ENCODE measurements at places on chromosomes 16 and 17.

DNA sequence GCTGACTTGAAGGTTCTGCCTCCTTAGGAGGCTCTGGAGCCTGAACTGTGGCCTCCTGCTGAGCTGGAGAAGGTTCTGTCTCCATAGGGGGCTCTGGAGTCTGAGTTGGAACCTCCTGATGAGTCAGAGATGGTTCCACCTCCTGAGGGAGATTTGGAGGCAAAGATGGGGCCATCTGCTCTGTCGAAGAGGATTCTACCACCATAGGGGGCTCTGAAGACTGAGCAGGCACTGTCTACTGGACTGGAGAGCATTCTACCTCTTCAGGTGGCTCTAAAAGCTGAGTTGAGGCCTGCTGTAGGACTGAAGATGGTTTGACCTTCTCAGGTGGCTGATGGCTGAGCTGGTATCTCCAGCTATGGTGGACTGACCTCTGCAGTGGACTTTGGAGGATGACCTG lies 16.2 kb downstream of the RDM1 start:
- DNase-seq, result no peak

GRCh38 chr17:10034719-10035475 lies 129.8 kb upstream of the RCVRN start:
- DNase-seq, result peak; percentile 37

GRCh38 chr16:23148513-23149266 lies 562 bp downstream of the USP31 start:
- DNase-seq, result peak; percentile 40

DNA sequence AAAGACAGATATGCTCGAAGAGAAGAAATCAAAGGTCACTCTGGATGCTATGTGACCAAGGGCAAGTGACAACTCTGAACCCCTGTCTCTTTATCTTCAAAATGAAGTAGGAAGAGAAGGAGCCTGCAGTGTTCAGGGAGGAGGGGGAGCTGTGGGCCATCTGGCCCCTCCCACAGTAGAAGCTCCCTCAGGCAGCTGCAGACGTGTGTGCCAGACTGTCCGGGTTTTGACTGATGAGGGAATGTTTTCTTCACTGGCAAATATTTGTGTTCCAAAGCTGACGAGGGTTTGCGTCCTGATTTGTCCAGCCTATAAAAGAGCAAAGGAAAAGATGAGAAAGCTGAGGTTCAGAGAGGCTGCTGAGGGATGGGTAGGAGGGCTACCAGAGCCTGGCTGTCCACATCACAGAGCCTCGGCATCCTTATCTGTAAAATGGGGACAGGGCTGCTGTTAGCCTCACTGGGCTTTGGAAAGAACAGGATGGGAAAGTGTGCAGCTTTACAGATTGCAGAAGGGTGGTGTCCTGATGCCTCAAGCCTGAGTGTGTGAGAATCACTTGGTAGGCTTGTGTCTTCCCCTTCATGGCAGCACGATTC lies 1.8 kb upstream of the GINS2 start:
- no peak for DNase-seq

DNA sequence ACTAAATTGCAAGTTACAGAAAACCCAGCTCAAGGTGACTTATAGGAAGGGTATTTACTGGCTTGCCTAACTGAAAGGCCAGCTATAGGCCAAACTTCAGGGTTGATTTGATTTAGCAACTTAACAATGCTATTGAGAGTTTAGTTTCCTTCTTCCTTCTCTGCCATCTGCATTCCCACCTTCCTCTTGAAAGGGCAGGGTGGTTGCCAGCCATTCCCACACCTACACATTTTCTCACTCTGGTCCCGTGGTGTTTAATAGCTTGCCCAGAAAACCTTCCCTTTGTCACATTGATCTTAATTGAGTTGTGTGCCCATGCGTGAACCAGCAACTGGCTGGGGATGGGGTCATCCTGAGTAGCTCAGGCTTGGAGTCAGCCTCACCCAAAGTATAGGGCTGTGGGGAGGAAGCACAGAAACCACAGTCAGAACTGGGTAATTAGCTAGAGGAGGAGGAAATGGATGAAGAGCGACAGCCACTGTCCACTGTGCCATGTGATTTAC lies 194.7 kb downstream of the SPECC1 start:
- DNase-seq, result no peak

GRCh38 chr17:38779965-38780752 lies 19.2 kb downstream of the PIP4K2B start:
- no peak for DNase-seq

- DNase-seq, result peak; percentile 100
These were observed 7.2 kb upstream of the PDP2 start for GRCh38 chr16:66872943-66873684.

- DNase-seq, result peak; percentile 89
These were observed 16.7 kb downstream of the SOCS3 start for GRCh38 chr17:78343187-78343542.

- DNase-seq, result no peak
These were observed 6.1 kb downstream of the ABCC3 start for GRCh38 chr17:50640686-50641351.

GRCh38 chr17:76644995-76645394 lies 1.4 kb upstream of the ST6GALNAC1 start:
- no peak for DNase-seq

- DNase-seq, result no peak
These were observed 8.6 kb upstream of the ATXN1L start for GRCh38 chr16:71837150-71837549.

DNA sequence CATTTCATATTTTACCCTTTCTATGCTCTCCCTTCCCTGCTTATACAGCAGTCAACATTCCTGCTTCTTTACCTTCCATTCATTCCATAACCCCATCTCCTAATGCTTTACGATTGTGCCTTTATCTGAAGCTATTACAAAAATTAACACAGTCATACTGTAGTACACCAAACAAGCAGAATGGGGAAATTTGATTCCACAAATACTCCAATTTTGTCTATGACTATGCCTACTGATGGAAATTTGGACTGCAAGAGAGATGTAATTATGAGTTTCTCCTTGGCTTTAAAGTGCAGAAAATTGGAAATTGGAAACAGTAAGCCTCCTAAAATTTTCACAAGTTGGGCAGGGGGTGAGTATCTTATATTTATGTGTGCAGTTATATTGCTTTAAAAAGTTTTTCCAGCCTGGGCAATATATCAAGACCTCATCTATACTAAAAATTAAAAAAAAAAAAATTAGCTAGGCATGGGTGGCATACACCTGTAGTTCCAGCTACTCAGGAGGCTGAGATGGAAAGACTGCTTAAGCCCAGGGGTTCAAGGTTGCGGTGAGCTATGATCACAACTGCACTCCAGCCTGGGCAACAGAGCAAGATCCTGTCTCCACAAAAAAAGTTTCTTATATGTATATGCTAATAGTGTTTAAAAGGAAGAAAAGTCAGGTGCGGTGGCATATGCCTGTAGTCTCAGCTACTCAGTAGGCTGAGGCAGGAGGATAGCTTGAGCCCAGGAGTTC lies 3.0 kb downstream of the APPBP2 start:
- DNase-seq, result no peak

GRCh38 chr16:4420505-4421105 lies 4.2 kb upstream of the CORO7 start:
- no peak for DNase-seq

- DNase-seq, result no peak
These were observed 267.1 kb downstream of the ABCC12 start for GRCh38 chr16:47888734-47889133.

DNA sequence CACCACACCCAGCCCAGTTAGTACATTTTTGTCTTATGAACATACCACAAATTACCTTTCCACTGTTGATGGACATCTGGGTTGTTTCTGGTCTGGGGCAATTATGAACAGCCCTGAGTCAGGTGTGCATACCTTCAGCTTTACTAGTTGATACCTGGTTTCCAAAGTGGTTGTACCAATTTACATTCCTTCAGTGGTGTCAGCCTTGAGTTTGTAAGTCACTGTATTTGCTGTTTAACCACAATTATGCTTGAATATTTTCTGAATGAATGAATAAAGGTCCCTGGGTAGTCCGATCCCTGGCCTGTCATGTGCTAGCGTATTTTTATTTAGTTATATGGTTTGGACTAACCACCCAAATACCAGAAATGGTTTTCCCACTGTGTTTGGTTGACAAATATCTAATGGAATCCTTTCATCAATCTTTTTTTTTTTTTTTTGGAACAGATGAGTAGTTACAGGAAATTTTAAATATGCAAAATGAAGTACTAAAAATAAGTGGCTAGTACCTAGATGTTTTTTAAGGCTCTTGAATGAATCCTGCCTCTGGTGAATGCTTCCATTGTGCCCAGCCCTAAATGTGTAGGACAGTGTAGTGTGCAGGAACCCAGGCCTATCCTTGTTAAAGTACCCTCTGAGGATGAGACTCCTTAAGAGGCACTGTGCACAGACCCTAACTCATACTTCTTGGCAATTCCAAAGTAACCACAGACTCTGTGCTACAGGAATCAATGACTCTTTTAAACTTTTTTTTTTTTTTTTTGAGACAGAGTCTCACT lies 3.7 kb downstream of the DUSP14 start:
- peak; percentile 98 for DNase-seq

- DNase-seq, result no peak
These were observed 802 bp downstream of the SETD6 start for GRCh38 chr16:58515871-58516767.

- DNase-seq, result peak; percentile 62
These were observed 32.1 kb downstream of the NDE1 start for GRCh38 chr16:15682105-15682570.

- no peak for DNase-seq
These were observed 10.8 kb downstream of the CASKIN2 start for GRCh38 chr17:75504347-75505151.

DNA sequence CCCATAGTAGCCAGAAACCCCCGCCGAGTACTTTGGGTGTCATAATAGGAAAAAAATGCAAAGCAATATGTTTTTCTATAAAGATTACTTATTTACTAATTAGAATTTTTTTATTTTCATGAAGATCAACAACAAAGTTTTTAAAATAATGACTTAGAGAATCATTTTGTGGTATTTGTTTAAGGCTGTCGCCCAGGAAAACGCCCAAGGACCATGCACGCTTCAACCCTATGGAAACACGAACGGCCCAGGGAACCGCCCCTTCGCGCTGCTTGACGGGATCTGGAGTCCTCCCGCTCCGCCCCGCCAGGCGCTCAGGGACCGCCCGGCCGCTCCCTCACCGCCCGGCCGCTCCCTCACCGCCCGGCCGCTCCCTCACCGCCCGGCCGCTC lies 408 bp upstream of the KPNA2 start:
- DNase-seq, result no peak

- DNase-seq, result no peak
These were observed 107.0 kb downstream of the ZFHX3 start for GRCh38 chr16:72940886-72941285.

DNA sequence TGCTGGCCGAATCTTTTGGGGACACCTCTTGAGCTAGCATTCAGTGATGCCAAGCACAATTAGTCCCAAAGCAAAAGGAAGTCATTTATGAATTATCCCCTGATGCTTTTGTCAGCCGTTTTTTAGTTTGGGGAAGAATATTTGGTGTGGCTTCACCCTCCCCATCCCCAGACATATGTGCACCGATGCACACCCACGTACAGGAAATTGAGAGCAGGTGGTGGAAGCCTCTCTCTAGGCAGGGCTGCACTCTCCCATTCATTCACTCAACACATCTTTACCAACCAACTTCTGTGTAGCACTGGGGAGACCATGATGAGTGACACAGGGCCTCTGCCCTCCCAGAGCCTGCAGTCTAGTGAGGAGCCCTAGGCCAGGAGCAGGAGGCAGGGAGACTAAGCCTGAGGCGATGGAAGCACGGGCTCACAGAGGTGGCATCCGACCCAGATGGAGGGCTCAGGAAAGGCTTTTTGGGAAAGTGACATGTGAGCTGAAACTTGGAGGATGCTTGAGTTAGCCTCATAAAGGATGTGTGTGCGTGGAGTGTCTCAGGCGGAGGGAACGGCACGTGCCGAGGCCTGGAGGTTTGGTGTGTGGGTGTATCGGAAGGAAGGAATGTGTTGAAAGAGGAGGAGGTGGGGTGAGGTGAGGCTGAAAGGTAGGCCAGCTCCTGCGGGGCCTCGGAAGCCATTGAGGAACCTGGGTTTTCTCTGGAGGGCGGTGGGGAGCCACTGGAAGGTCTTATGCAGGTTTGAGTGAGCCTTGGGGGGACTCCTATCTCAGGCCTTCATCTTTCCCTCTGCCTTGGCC lies 43.8 kb downstream of the PSME3IP1 start:
- no peak for DNase-seq

GRCh38 chr17:8800656-8801055 lies 1.5 kb upstream of the MFSD6L start:
- DNase-seq, result no peak

GRCh38 chr17:76658242-76658662 lies 14.7 kb upstream of the ST6GALNAC1 start:
- no peak for DNase-seq

- DNase-seq, result no peak
These were observed 224.9 kb downstream of the PRKCA start for GRCh38 chr17:66527335-66527734.

- no peak for DNase-seq
These were observed 81.5 kb upstream of the TNRC6C start for GRCh38 chr17:77877036-77877435.

DNA sequence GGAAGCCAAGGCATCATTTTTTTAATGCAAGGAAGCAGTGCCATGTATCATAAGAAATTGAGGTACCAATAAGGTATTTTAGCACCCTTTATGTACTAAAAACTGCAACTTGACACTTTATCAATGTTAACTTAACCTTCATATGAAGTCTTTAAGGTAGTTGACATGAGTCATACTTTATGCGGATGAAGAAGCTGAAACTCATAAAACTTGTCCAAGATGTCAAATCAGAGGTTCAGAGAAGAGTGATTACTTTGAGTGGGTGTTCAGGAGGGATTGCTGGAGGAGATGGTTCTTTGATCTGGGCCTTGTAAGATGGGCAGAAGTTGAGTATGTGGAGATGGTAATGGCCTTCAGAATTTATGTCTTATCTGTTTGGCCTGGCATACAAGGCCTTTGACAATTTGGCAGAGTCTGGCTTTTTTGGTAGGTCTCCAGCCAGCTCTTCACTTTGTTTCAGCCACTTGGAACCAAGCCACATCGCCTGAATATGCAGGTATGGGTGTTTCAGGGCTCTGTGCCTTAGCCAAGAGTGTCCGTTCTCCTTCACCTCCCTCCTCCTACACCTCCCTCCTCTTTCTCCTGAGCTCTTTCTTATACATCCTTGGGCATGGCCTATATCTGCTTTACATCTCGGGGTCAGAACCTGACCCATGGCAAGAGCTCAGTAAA lies 23.7 kb downstream of the YPEL2 start:
- DNase-seq, result no peak

Data from fibroblast of skin of right quadriceps (primary cell).